ENCODE measurements at places on chromosomes 11 and 22. TPM values are rescaled to one million over a fixed set of nuclear protein-coding genes. Genes with fewer than 3 reads are reported as not detected.

The TEX54 gene
- not detected for total RNA-seq

The ARHGEF17 gene
- total RNA-seq: 0.64 TPM

The SELENOM gene
- total RNA-seq: 46.4 TPM

The HOATZ gene
- not detected for total RNA-seq

The APOC3 gene
- total RNA-seq: 3.7 TPM

The FGF19 gene
- not detected for total RNA-seq

Data from T-cell (primary cell).